Stimulated activated CD4-positive, alpha-beta T cell treated with anti-CD3 and anti-CD28 coated beads, Interleukin-1b, Interleukin-23, amount 100 ng/mL, for 1 hour (primary cell): ENCODE measurements at places on chromosomes 4 and X.

GRCh38 chrX:136665258-136665900, 17.4 kb downstream of the CD40LG start:
- DNase-seq = no peak

DNA sequence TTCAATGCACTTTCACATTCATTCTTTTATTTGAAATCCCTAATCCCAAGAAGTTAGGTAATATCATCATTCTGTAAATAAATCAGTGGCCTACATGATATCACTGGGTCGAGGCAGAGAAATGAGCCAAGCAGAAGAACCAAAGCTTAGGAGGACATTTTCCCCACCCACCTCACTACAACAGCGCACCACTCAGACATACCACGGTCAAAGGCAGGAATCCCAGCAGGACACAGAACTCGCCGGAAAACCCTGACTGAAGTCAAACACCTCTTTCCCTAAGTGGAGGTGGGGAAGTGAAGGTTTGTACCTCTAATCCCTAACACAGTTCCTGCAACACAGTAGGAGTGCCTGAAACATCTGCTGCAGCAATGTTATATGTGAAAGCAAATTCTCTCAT, 21.5 kb downstream of the RELL1 start:
- DNase-seq = no peak

DNA sequence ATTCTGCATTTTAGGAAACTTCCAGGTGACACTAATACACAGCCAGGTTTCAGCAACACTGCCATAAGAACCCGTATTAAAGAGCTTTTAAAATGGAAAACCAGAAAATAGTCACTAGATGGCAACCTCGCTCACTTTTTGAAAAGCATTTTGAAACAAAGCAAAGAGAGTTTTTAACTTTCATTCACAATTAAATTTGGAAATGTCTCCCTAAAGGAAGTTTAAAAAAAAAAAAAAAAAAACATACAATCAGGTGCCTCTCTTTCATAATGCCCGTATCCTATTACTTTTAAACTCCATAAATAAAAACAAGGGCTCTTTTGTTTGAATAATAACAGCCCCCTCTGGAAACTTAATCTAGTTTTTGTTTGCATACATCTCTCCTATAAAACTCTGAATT, 20.3 kb downstream of the MEPE start:
- no peak for DNase-seq

DNA sequence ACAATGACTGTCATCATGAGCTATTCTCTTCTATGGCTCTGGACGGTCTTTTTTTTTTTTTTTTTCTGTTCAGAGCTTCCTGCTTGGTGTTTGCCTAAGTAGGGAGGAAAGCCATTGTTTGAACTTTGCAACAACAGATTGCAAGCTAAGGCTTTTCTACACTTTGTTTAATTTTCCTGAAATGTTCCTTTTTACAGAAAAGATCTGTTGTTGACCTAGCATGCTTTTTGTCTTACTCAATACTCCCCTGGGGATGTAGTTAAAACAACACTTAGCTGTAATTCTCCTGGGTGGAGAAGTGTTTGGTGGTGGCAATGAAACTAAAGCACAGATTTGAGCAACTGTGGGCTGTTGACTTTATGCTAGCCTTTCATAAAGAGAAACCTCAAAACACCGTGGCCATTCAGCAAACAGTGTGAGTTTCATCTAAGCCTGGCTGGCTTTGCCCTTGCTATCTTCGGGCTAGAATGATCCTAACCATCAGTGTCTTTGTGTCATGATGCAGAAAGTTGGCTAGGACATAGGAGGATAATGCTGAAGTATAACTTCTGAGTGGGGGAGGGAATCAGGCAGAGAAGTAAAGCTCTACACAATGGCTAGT, 110.5 kb downstream of the ANXA3 start:
- no peak for DNase-seq

- no peak for DNase-seq
These were observed 683.5 kb downstream of the TRIML1 start for GRCh38 chr4:188822698-188823097.

DNA sequence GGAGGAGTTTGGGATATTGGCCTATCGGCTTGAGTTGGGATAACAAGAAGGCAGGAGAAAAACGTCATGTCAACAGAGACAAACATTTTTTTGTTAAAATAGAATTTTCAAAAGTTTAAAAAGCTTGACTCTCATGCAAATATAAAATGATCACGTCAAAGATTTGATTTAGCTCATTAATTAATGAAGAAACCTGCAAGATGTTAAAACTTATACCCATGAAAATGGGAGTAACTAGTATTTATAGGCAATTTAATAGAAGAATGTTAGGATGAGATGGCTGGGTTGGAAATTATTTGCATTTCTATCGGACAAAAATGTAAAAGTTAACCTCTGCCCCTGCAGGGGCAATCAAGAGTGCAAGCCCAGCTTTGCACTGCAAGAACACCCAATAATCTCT, 184.6 kb upstream of the BCOR start:
- DNase-seq = no peak

GRCh38 chrX:153638041-153638371, 9.0 kb upstream of the DUSP9 start:
- DNase-seq = no peak

DNA sequence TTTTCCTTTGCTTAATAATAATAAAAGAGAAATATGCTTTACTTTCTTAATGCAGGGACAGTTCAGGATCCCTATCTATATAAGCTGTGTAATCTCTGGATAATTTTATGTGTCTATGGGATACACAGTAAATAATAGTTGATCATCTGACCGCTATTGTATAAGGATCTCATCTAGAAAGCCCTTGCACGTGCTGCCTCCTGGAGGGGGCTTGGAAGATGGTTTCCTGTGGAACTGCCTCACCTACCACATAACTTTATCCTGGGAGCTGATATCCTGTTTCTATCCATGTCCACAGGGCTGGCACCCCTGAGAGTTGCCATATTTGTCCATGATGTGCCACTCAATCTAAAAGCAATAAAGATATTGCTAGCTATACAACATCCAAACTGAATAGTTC, 139.3 kb upstream of the FRMPD4 start:
- DNase-seq = no peak

DNA sequence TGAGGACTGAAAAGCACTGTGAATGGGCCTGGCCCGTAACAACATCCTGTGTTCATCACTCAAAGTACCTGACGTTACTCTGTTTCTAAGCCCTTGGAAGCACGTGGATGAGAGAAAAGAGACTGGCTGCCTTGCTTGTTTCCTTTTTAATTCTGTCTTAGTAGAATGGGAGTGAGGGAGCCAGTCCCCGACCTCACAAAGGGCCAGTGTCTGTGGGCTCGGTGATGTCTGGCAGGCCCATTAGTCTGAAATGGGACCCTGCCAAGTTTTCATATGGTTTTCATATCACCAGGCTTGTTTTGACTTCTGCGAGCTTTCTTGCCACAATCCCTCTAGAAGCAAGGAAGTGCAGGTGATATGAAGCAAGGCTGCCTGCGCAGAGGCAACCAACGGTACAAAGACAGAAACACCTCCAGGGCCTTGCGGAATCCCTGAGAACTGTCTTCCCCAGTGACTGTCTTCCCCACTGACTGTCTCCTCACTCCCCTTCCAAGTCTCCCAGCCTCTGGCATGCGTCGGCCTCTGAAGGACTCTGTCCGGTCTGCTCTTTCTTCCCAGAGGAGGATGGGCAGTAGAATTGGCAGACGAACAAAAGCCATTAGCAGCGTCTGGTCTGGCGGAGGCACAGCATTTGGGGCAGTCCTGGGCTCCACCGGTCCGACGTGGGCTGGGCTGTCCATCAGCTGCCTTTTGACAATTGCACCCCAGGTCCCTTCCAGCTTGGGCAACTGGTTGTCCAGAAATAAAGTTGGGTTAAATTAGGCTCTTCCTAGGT, 20.2 kb upstream of the RASL11B start:
- no peak for DNase-seq
